Liver (tissue), 10 donors: ENCODE measurements at places on chromosomes 16 and 17. TPM values are rescaled to one million over a fixed set of nuclear protein-coding genes. Genes with fewer than 3 reads are reported as not detected.

KRT33B gene
- total RNA-seq, result not detected

CALB2 gene
- not detected for total RNA-seq

KRT39 gene
- not detected for total RNA-seq

TMEM114 gene
- not detected for total RNA-seq
